ENCODE measurements at places on chromosomes 13 and 19.

GRCh38 chr19:52584736-52585440, 14.8 kb downstream of the ZNF701 start:
- DNase-seq, result no peak

GRCh38 chr13:99289674-99290337, 17.4 kb downstream of the GPR183 start:
- no peak for DNase-seq

DNA sequence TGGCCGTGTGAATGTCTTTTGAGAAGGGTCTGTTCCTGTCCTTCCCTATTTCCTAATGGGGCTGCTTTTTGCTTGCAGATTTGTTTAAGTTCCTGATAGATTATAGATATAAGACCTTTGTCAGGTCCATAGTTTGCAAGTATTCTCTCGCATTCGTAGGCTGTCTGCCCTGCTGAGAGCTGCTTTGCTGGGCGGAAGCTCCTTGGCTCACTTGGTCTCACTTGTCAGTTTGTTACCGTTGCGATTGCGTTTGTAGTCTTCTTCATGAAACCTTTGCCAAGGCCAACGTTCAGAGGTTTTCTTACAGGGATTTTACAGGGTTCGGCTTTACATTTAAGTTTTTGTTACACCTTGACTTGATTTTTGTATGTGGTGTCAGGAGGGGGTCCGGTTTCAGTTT, 44.0 kb upstream of the TFDP1 start:
- no peak for DNase-seq

DNA sequence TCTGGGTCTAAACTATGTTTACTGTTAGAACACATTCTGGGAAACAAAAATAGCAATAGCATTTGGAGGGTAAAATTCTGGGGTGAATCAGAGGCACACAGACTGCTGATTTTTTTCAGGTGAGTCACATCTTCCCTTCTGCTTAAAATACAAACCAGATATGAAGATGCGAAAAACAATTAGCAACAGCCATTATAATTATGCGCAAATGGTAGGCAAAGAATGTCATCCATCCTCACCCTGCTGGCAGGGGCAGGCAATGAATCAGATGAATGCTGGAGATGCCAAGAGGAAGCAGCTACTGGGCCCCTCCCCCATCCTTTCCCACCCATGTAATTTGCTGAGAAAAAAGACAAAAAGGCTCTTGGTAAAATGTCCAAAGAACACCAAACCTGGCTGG, 282.9 kb downstream of the KLF5 start:
- DNase-seq, result no peak

DNA sequence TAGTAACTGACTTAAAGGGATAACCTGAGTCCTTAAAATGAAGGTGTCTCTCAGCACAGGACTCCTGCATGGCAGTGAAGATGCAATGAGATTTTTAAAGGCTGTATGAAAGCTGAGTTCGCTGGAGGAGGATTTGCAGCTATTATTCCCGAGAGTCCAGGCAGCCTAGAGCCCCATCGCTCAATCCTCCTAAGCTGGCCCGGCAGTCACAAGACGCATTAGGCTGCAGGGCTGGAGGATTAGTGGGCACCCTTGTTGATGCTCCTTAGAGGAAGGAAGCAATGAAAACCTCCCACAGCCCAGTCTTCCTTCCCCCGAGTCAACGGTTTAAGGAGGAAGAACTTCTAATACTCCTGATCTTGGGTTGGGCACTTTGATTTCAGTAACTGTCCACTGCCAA, 239.5 kb downstream of the EFNB2 start:
- no peak for DNase-seq

DNA sequence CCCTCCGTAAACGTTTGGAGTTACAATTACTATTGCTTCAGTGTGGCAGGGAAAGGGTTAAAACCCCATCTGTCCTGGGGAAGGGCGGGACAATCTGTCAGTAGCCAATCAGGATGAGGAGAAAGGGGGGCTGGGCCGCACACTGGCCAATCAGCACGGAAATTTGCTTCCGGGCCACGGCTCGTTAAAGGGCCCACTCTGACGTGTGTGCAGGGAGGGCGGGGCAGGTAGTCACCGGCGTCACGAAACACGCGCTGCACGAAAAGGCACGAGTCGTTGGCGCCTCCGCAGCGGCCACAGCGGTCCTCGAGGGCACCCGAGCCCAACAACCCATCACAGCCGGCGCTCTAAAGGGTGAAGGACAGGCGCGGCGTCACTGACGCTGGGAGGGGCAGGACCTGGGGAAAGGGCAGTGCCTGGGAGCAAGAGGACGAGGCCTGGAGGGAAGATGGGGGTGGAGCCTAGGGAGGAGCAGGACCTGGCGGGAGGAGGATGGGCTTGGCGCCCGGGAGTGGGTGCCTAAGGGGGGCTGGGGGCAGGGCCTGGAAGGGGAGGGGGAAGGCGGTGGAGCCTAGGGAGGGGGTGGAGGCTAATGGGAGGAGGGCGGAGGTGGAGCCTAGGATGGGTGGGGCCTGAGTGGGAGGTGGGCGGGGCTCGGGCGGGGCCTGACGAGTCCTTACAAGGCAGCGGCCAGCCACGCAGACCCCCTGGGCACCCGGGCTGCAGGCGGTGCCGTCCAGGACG, 4.9 kb downstream of the ADAMTSL5 start:
- peak; percentile 91 for DNase-seq

GRCh38 chr19:18340190-18340989, at the start of gene PGPEP1:
Gene PGPEP1 (plus strand): TSS chr19:18340598. CDS start chr19:18340682, 84 bp downstream.
- peak; percentile 29 for DNase-seq

DNA sequence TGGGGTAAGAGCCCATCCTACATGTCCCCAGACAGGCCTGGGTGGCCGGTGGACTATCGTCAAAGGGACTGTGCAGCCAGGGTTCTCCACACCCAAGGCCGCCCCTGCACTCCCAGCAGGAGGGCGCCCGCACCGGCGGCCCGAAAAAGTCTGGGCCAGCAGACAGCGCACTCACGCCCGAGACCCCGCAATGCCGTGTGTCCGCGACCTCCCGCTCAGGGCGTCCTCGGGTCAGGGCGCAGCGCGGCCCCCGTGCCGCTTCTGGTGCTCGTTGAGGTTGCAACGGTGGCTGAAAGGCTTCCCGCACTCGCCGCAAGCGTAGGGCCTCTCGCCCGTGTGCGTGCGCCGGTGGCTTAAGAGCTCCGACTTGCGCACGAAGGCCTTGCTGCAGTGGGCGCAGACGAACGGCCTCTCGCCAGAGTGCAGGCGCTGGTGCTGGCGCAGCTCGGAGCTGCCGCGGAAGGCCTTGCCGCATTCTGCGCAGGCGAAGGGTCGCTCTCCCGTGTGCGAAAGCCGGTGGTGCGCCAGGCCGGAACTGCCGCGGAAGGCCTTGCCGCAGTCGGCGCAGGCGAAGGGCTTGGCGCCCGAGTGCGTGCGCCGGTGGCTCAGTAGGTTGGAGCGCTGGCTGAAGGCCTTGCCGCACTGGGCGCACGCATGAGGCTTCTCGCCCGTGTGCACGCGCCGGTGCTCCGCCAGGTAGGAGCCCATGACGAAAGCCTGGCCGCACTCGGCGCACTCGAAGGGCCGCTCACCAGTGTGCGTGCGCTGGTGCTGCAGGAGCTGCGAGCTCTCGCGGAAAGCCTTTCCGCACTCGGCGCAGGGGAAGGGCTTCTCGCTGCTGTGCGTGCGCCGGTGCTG, 2.8 kb upstream of the A1BG start:
- DNase-seq, result no peak

DNA sequence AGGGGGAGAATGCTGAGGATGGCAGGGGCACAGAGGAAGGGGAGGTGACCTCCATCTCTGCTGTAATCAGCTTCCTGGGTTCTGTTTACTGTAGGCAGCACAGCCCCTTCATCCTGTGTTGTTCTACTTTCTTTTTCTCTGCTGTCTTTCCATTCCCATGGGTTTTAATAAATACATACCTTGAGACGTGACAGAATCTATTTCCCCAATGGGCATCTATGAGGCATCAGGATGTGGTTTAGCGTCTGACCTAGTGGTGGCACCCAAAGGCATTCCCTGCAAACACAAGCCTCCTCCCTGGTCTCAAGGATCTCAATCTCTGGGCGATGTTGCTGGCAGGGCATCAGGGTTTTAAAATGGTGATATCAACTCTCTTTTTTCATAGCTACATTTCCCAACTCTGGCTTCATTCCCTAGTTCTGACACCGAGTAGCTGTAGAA, 60.8 kb downstream of the ALOX5AP start:
- DNase-seq, result no peak

DNA sequence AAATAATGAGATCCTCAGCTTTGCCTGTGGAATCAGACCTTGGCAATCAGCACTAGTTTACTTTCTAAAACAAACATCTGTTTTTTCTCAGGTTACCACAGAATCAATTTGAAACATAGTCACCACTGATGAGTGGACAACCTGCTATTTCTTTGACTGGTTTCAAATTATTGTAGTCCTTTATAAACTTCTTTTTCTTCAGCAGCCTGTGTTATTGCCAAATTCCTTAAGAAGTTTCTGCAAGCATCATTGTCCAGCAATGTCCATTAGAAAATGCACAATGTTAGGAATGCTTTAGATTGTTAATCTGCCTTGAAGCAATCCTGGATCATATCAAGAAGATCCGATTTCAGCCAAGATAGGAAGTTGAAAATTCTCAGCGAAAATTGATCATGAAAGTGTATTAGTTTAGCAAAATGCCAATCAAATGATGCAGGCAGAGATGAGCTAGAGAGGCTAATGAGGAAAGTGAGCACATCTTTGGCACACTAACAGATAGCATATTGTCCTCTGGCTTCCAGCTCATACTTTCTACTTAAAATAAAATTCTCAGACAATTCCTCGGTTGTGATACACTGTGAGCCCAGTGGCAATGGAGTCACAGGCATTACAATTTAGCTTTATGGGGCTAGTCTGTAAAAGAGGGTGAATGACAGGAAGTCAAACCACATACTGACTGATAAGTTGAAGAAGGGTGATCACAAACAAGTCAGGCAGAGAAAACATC, 270.6 kb downstream of the SLITRK6 start:
- no peak for DNase-seq

DNA sequence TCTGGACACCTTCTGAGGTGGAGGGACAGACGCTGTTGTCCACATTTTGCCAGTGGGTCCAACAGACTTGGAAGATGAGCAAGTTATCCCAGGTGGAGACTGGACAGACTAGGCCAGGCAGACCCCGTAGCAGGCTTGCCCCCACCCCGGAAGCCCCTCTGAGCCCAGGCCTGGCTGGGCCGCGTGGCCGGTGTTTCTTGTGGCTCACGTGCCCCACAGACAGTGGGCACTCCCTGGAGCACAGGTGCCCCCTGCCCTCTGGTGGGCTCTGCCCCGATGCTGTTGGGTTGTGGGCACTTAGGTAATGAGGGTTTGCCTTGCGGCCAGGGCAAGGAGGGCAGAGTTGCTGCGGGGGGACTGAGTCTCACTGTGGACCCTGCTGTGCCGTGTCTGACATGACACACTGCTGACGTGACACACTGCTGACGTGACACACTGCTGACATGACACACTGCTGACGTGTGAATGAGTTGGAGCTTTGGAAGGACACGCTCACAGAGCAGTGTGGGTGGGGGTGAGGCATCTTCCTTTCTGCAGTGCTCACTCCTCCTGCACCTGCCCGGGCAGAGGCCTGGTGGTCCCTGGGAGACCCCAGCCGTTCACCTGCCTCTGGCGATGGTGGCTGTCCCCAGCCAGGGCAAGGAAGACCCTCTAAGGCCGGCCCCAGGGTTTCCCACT, 25.1 kb downstream of the DOT1L start:
- no peak for DNase-seq

GRCh38 chr13:43136920-43137575, 113.7 kb downstream of the DNAJC15 start:
- DNase-seq, result no peak

- DNase-seq, result no peak
Observed at GRCh38 chr13:85148009-85148408, 651.2 kb downstream of the SLITRK6 start.

Measured in NCI-H1694 (cell line).